ENCODE measurements at places on chromosomes 16 and 17. TPM values are rescaled to one million over a fixed set of nuclear protein-coding genes. Genes with fewer than 3 reads are reported as not detected.

Gene TVP23A
- polyA plus RNA-seq: 9.1 TPM

Gene TMED6
- not detected for polyA plus RNA-seq

Gene AMZ2
- polyA plus RNA-seq: 158 TPM

Gene MT1X
- 3.0 TPM for polyA plus RNA-seq

Gene TBC1D10B
- 24.1 TPM for polyA plus RNA-seq

Gene C1QTNF8
- polyA plus RNA-seq: not detected

Gene SLC5A2
- not detected for polyA plus RNA-seq

Gene NLK
- 81.7 TPM for polyA plus RNA-seq

Gene KCNAB3
- 7.6 TPM for polyA plus RNA-seq

Gene SLC4A1
- 0.05 TPM for polyA plus RNA-seq

All from neural cell (in vitro differentiated cells).